ENCODE measurements at places on chromosomes 2 and 18.

DNA sequence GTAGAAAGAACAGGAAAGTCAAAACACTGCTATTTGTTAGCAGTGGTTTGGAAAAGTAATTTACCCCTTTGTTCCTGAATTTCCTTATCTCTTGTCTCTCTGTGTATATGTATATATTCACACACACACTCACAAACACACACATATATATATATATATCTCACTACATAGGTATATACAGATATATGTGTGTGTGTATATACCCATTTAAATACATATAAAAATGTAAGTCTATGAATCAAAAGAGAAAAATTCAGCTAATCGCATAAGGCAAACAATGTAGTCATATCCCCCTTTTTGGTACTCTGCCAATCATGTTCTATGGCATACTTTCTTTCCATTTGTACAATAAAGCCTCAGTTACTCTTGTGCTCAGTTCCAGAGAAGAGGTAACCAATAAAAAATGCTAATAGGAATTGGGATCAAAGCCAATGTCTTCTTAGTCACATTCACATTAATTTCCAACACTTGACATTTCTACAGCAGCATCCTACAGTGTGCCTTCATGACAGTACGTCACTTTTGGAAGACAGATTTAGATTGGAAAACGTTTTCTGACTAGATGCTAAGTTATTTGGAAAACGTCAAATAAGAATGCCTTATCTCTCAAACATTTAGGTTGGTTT lies 94.6 kb downstream of the MC4R start:
- no peak for DNase-seq

GRCh38 chr2:39381653-39382052 lies 55.4 kb downstream of the MAP4K3 start:
- DNase-seq: no peak

- no peak for DNase-seq
These were observed 103.0 kb downstream of the UXS1 start for GRCh38 chr2:106090916-106091618.

DNA sequence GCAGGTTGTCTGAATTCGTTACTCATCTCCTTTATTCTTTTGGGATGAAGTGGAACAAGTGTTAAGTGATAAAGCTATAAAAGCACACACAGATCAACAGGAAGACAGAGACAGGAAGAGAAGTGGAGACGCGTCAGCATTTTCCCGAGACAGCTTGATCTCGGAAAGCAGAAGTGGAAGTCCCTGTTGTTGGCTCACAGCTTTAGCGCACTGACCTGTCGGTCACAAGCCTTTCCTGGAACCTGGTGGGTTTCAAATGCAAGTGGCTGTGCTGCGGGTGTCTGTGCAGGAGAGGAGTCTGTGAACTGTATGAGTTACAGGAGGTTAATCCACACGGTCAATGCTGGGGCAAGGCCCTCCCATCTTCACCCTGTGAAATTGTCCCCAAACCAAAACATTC lies 116.6 kb upstream of the PELI1 start:
- peak; percentile 58 for DNase-seq

DNA sequence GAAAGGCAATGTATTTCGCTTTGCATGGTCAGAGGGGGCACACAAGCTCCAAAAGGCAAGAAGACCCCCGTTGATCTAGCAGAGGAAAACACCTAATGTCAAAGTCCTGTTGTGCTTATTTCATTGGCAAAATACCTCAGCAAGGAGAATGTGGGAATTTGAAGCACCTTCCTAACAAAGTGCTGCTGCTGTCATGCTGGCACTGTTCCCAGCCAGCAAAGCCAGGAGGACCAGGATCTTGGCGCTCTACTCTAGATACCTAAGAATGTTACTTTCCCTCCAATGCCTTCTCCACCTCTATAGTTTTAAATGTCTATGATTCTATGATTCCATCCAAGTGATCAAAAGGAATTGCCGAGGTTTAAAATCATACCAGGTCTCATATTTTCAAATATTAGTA lies 867.9 kb upstream of the POU3F3 start:
- no peak for DNase-seq

DNA sequence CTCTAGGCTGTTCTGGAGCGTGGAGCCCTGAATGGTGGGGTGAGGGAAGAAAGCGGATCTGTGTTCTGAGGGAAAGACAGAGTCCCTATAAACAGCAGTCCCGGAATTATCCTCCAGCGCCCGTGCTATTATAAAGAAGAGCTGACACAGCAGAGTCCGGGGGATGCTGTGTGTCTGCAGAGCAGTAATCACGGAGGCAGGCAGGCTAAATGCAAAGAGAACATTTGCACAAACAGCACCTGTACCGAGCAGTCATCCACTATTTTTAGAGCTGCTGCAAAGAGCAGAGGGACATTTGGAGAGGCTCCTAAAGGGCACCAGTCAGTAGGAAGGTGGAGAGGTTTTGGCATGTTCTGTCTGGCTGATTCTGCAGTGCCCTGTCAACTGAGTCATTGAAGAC lies 293.8 kb upstream of the SLC14A2 start:
- no peak for DNase-seq

DNA sequence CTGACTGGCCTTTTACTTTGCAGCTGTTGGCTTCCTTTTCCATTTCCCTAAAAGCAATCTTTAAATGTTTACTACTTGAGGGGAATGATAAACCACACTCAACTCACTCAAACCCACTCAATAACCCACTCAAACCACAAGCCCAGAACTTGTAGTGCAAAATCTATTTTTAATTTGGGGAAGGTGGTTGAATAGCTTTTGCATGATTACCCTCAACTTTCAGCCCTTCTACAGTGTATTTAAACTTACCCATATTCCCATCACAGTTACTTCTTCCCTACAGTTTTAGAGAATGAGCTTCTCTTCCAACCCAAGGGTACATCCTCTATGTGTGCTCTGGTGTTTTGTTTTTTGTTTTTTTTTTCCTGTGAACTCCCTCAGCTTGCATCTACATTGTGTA lies 636.1 kb downstream of the TDRD15 start:
- DNase-seq: no peak

DNA sequence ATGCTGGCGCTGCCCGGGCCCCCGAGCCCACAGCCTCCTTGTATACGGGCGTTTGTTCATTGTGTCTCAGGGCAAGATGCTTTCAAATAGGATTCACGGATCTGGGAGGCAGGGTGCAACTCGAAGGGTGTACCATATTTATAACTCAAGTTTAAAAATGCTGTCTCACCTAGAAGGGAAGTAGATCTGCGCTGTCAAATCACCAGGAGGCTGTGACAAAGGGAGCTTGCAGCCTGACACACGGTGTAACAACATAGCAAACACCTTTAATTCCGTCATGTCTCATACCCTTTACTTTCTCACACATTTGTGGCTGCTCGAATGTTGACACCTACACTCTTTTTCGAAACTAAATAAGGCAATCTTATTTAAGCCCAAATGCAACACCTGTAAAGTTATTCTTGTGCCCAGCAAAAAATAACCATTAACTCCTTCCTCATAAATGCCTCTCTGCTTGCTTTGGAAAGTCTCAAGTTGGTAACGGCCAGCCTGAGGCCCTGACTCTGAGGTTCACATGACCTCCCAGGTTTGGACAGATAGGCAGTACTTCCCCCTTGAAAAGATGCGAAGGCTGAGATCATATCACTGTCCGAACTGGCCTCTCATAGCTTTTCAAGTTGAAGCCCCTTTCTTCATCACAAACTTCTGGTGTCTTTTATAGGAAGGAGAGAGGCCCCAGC lies 11.6 kb downstream of the ZEB2 start:
- DNase-seq: no peak

- DNase-seq: no peak
These were observed 27.1 kb downstream of the SRBD1 start for GRCh38 chr2:45583977-45584376.

- peak; percentile 50 for DNase-seq
These were observed 203.6 kb downstream of the UBE2E3 start for GRCh38 chr2:181183878-181184542.

All from GM06990 (cell line).